Fibroblast of the aortic adventitia (primary cell): ENCODE measurements at places on chromosomes 2 and 18.

DNA sequence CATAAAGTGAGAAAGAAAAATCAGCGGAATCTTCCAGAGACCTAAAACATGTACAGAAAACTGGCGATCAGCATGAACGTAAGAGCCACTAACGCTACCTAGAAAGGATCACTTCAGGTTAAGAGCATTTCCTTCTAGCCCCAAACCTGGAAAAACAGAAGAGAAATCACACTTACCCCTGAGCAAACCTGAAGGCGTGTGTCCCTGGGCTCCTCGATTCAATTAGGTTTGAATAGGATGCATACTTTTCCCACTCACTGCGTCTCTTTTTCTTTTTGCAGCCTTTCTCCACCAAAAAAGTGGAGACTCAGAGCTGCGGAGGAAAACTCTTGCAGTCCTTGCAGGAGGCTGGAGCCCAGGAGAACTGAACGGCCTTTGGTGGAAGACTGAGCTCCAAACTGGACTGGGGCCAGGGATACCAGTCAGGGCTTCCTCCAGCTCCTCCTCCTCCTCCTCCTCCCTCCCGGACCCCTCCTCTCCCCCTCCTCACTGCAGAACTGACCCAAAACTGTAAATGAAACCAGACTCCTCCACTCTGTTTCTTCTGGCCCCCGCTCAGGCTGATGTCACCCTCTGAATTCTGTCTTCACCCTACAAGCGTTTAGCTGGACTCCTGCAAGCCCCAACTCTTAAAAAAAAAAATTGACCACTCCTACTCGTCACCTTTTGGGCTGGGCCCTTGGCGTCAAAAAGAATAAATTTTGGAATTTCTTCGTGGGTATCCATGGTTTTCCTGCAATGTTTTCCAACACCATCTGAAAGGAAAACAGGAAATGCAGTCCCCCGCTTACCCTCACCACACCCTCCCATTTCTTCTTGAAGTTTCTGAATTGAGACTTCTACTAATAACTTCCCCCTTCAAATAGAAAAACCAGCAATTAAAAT, at the start of gene COL6A3:
COL6A3 (minus strand) TSS at position 388 of the 885 bp plus-strand sequence. CDS start 17,347 bp downstream, outside the sequence.
- peak; percentile 98 for DNase-seq

GRCh38 chr2:54546518-54546917, 90.4 kb downstream of the SPTBN1 start:
- DNase-seq = no peak

- DNase-seq = no peak
These were observed 69.4 kb upstream of the ZNF397 start for GRCh38 chr18:35171315-35171987.

- DNase-seq = peak; percentile 96
These were observed 47.5 kb upstream of the STAM2 start for GRCh38 chr2:152222975-152223637.

DNA sequence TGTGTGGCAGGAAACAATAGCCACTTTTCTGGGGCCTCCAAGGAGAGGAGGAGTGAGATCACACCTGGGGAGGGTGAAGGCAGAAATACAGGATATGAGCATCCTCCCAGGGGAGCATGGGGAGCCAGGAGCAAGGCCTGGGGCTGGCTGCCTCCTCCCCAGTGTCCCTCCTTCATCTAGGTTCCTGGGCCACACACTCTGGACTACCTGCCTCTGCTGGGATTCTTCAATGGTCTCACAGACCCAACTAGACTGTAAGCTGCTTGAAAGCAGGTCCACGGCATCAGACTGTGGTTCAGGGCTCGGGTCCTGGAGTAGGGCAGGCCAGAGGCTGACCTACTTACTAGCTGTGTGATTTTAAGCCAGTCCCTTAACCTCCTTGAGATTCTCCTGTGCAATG, 94.0 kb downstream of the MCFD2 start:
- DNase-seq = no peak

GRCh38 chr2:177747384-177747783, 325.2 kb downstream of the PDE11A start:
- no peak for DNase-seq

DNA sequence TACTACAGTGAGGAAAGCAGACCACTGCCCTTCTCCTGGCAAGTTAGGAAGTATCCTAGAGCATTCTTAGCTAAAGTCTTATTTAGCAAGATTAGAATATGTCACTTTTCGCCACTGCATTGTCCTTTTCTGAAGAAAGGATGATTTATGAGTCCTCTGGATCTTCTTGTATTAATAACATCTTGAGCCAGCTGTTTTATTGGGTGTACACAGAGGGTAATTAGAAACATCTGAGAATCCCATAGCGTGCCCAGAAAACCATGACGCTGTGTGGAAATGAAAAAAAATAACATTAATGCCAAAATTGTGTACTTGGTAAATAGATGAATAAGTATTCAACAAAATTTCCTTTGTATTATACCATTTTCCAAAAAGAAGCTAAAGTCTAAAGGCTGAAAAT, 198.7 kb downstream of the LTBP1 start:
- peak; percentile 93 for DNase-seq

DNA sequence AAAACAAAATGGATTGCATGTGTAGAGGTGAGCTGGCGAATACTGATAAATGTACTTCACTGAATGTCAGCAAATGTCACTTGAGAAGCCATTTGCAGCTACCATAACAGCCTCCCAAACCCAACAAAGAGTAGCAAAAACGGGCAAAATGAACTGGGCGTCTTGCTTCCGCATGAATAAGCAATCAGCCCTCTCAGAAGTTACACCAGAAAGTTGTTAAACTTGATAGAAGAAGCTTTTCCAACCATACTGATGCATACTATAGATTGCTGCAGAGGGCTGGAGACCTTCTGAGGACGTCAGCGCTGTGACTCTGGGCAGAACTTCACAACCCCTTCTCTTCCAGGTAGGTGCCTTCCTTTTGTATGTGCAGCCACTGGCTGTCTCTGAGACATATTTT, 18.7 kb upstream of the SIX3 start:
- DNase-seq = no peak

GRCh38 chr2:160368988-160369930, 124.3 kb downstream of the RBMS1 start:
- peak; percentile 58 for DNase-seq

DNA sequence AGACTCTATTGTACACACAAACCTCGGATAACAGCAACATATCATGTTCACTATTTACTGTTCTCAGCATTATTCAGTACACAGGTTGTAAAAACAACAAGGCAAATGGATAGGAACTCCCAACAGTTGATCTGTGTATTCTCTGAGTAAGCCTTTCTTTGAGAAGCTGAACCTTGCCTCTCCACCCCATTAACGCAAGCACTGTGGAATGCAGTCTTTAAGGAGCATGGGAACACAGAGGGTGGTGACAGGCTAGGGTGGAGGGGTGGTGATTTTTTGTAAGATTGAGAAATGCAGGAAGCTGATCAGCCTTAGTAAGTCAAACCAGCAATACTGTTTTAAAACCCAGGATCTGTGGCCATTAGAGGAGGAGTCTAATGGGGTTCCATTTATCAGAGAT, 19.6 kb upstream of the SERPINB11 start:
- peak; percentile 91 for DNase-seq

- DNase-seq = peak; percentile 92
These were observed 33.0 kb upstream of the GLS start for GRCh38 chr2:190847504-190848081.

- peak; percentile 30 for DNase-seq
These were observed 19.8 kb downstream of the CMPK2 start for GRCh38 chr2:6845903-6846302.

- DNase-seq = peak; percentile 47
These were observed 37.6 kb upstream of the SLC4A10 start for GRCh38 chr2:161586517-161587167.

DNA sequence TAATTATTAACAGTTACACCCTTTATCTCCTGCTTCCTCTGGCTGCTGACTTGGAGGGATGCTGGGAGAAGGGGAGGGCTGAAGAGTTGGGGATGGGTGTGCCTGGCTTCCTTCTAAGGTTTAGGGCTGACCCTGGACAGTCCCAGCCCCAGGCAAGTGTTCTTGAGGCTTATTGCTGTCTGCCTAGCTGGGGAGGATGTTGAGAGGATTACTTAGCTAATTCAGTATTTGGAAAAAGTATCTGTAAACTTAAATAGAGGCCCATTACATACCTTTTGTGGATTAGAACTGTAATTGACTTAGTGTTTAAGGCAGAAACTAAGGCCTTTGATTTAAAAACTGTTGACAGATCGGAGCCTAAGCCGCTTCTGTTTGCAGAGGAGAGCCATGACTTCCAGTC, 67.6 kb downstream of the AGAP1 start:
- no peak for DNase-seq

DNA sequence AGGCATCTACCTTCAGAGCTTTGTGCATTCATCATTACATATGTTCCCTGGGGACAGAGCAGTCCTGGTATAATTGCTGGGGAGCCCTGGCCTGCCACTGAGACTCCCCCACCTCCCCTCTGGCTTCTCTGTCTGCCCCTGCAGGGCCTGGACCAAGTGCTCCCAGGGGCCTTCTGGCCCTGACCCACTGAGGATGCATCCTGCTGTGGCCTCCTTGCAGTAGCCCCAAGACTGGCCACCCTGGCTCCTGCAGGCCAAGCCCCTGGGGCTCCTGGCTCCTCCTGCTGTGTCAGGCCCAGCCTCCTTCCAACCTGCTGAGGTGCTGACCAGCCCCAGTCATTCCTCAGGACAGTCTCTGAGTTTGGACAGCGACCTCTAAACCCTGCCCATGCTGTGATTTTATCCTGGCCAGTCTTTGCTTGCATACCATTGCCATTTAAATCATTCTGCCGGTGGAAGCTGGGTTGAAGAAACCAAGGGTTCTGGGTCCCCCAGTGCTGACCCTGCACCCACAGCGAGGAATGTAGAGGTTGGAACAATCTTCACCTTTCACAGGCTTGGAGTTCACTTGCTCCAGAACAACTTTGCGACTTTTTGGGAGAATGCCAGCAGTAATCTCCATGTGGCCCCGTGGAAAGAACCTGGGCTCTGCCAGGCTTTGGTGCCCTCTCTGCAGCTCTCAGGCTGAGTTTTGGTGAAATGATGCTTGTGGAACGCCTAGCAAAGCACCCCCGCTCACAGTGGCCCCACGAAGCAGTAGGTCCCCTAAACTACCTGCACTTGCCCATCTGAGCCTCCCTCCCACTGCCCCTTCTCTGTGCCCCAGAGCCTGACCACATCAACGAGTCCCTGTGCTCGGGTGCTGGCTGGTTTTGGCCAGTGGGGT, 167.3 kb upstream of the GLI2 start:
- no peak for DNase-seq

GRCh38 chr2:68536000-68536399, 68.6 kb downstream of the APLF start:
- DNase-seq = no peak

GRCh38 chr2:229775614-229776313, 61.4 kb upstream of the DNER start:
- DNase-seq = no peak

GRCh38 chr2:12855508-12855907, 138.8 kb downstream of the TRIB2 start:
- no peak for DNase-seq

GRCh38 chr2:233455491-233455890, 101.2 kb downstream of the DGKD start:
- DNase-seq = no peak

GRCh38 chr2:172100935-172101820, 1.5 kb downstream of the DLX2 start:
- DNase-seq = peak; percentile 48

DNA sequence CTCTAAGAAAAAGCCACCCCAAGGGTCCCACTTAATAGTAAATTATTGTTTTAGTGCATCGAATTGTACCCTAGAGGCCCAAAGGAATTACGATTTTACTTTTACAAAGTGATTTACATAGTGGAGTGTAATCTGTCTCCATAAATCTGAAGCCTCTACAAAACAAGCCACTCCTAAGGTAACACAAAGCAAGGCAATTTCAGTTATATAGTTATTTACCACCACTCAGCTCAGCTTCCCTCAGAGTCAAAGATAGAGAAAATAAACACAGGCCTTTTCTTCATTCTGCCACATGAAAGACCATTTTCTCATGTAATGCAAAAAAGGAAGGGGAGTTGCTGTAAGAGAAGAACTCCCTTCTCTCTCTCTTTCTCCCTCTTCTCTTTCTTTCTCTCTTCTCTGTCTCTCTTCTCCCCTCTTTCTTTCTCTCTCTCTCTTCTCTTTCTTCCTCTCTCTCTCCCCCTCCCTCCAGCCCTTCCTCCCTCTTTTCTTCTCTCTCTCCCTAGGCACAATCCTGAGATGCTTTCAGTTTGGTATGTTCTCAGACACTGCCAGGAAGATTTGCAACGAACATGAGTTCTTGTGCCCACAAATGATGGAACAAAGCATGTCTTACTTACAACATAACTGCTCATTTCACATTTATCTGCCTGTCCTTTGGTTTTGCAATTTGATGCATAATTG, 264.5 kb downstream of the BCL2 start:
- no peak for DNase-seq

DNA sequence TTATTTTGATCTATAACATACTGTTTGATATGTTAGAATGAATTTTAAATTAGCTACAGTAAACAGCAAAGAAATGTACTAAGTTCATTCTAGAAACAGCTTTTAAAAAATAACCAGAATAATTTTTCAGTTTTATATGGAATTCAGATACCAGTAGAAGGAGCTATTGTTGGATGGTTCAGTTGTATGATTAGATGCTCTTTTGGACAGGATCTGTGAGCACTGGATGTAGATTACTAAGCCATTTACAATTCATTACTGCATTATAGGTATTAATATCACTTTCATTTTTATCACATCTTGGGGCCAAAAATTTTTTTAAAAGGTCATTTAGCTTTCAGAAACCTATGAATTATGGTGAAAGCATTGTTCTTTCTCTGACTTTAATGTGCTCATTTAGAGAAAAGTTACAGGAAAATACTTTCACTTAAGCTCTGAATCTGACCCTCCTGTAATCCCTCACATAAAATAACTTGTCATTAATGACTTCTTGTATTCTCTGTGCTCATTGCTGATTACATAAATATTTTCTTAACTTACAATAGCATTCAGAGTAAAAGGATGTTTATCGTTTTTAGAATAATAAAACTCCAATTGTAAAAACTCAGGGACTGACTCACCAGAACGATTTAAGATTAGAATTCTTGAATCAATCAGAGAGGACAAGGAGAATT, 750.2 kb downstream of the SLC4A3 start:
- peak; percentile 19 for DNase-seq

DNA sequence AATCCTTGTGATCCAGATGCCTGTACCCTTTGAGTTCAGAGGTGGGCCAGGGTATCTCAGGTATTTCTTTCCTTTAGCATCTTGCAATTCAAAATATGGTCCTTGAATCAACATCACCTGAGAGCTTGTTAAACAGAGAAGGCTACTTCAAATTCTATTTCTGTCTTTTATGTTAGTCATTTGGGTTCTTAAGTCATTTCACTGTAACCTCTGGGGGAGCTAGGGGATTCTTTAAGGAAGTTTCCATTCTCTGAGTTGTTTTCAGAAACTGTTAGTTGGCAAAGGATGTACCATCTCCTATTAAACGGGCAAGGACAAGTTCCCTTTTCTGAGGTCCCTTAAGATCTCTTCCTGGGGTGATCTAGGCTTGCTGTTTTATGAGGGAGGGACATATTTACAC, 16.6 kb downstream of the CFLAR start:
- DNase-seq = no peak

- peak; percentile 29 for DNase-seq
These were observed 8.6 kb downstream of the CCNT2 start for GRCh38 chr2:134927195-134927594.

- DNase-seq = no peak
These were observed 4.2 kb downstream of the ZNF516 start for GRCh38 chr18:76490670-76491472.

GRCh38 chr2:39447266-39448168, 10.4 kb upstream of the MAP4K3 start:
- no peak for DNase-seq

- DNase-seq = peak; percentile 95
These were observed 46.2 kb upstream of the B3GNT2 start for GRCh38 chr2:62149708-62150107.
